IMR-90 (cell line): ENCODE measurements at places on chromosomes 1 and 21. TPM values are rescaled to one million over a fixed set of nuclear protein-coding genes. Genes with fewer than 3 reads are reported as not detected.
A peak's percentile ranks its signal among the peaks of the same experiment; 100 is the strongest.

GRCh38 chr1:173128742-173129141 is 78.0 kb upstream of the TNFSF18 start:
- no peak for DNase-seq

DNA sequence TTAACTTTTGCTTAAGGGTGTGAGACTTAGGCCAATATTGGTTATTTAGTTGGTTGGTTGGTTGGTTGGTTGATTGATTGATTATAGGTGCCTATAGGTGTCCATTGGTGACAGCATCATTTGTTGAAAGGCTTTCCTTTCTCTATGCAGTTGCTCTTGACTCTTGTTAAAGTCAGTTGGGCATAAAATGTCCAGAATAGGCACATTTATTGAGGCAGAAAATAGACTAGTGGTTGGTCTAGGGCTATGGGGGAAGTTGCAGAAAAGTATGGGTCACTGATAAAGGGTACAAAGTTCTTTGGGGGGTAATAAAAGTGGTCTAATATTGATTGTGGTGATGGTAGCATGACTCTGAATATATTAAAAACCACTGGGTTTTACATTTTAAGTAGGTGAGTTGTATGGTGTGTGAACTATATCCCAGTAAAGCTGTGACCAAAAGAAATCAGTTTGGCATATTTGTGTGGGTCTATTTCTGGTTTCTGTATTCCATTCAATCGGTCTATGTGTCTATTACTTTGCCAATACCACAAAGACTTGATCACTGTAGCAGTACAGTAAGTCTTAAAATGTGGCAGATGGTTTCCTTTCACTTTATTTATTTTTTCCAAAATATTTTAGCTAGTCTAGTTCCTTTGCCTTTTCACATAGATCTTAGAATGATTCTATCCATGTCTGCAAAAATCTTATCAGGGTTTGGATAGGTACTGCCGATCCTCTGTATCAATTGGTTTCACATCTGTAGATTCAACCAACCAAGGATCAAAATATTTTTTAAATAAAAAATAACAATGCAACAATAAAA is 63.0 kb downstream of the ATP1A1 start:
- no peak for DNase-seq

DNA sequence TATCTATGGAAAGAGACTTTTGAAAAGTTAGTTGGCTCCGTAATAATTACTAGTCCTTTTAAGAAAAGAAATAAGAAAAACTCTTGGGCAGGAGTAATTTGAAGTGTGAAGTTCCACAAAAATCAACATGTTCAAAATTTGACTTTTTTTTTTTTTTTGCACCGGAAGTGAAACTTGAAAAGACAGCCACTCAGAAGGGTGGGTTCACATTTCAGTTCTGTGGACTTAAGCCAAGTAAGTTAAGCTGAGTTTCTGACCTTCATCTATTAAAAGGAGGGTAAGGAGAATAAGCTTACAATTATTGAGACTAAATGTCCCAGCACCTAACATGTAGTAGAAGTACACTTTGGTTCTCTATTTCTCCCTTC is 11.0 kb downstream of the RO60 start:
- DNase-seq, result no peak

GRCh38 chr1:241115784-241116183 is 241.2 kb downstream of the RGS7 start:
- no peak for DNase-seq

DNA sequence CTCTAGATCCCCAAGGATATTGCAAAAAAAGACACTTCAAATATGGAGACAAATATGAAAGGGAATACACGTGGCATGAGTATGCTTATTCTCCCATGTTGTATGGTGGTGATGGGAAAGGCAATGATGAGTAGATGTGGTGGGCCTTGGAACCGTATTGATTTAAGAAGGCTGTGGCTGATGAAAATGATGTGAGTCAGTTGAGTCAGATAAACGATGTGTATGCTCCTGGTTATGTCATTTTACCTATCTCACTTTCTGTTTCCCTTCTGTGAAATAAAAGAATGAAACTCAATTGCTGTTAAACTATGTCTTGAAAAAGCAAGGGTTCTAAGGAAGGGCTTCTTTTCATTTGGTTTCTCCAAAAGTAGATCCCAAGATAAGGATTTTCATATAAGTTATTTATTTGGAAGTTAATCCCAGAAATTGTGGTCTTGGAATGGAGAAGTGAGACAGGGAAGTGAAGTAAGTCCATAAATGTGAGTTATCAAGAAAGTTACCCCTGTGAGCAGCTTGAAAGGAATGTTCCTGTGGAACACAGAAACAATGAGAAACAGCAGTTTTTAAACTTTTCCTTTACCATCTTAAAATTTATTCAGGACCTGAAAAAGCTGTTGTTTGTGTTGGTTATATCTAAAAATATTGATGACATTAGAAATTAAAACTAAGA is 292.0 kb downstream of the DUSP10 start:
- peak; percentile 80 for DNase-seq

Gene ANKRD35
- 0.90 and 1.1 TPM in 2 replicates for total RNA-seq

DNA sequence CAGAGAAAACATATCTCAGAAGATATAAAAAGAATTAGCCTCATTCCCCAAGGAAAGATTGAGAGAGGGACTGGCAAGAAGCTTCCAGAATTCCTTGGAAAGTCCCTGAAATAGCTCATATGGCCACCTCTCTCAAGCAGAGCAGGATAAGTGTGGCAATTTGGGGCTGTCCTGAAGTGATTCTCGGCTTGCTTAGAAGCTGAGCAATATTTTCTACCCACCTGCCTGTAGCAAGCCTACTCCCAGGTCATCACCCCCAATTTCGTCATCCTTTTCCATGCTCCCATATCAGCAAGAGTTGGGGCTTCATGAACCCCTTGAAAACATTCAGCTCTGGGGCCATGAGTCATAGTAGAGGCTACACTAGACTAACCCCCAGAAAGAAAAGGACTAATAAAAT is 131.5 kb downstream of the PLPP3 start:
- no peak for DNase-seq

Gene BGLAP
- total RNA-seq, result not detected in 2 replicates

- no peak for DNase-seq
These were observed 333.8 kb upstream of the PTBP2 start for GRCh38 chr1:96387785-96388184.

DNA sequence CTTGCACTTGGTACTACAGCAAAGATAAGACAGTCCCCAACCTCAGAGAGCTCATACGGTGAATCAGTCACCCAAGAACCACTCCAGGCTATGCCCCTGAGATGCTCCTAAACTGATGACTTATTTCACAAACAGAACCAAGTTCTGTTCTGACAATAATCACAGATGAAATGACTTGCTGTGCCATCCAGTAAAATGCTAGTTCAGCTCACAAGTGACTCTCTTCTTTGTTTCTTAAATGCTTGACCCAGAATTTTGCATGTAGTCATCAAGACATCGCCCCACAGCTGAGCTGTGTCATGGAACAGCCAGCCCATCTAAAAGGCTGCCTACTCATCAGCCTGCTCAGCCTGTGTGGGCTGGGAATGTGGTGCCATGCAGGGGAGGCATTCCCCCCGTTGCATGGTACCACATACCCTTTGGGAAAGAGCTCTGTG is 6.1 kb upstream of the SLC19A2 start:
- peak; percentile 25 for DNase-seq

DNA sequence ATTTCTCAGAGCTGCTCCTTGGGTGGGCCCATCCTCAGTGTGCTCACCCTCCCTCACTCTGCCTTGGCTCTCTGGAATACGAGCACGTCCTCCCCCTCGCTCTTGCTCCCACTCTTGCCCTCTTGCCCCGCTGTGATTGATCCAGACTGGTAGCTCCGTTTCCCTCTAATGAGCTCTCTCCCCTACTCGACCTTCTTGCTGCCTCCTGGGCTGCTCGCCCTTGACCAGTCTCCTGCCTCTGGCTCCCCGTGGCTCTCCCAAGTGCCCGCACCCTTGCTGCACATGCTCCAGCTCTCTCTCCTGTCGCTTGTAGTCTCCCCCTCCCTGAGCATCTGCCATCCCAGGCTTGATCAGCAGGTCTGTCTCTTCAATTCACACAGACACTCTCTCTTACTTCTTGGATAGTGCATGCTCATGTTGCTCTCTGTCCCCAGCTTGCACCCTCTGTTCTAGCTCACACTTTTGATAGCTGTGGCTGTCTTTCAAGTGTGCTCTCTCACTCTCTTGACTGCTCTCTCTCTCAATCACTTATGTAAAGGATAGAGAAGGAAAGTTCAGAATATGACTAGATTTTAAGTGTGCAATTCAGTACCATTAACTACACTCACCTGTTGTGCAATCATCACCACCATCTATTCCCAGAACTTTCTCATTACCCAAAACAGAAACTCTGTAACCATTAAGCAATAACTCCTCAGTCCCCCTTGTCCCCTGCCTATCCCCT is 51.1 kb downstream of the PHC2 start:
- no peak for DNase-seq

- peak; percentile 37 for DNase-seq
These were observed 161.8 kb upstream of the B3GALT2 start for GRCh38 chr1:193348091-193348768.
